ENCODE measurements at places on chromosomes 3 and 15.

DNA sequence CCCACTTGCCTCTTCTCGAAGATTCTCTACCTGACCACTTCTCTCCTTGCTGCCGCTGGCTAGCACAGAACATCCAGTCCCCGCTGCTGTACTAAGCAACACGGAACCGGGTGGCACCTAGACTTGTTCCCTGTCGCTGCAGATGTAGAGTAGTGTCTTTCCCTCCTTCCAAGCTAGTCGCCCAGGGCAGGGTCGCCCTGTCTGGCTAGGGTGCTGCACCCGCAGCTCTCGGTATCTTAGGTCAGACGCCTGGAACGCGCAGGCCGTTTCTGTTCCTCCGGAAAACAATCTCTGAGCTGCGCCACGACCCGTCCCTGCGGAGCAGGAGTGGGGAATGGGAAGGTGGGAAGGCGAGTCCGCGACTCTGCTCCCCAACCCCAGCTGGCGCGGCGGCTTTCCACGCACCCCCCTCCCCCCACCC, 758 bp upstream of the SNX33 start:
- DNase-seq = no peak

DNA sequence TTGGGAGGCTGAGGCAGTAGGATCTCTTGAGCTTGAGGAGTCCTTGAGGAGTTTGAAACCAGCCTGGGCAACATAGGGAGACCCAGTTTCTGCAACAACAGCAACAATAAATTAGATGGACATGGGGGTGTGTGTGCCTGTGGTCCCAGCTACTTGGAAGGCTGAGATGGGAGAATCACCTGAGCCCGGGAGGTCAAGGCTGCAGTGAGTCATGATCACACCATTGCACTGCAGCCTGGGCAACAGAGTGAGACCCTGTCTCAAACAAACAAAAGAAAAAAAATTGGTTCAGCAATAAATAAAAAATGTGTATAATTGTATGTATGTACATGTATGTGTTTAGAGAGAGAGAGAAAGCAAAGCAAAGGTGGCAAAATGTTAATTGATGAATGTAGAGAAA, 83.1 kb downstream of the PDE8A start:
- DNase-seq = no peak

GRCh38 chr15:71409541-71409940, 294.3 kb downstream of the THSD4 start:
- DNase-seq = no peak

- no peak for DNase-seq
These were observed 52.9 kb downstream of the PPCDC start for GRCh38 chr15:75076277-75076676.

DNA sequence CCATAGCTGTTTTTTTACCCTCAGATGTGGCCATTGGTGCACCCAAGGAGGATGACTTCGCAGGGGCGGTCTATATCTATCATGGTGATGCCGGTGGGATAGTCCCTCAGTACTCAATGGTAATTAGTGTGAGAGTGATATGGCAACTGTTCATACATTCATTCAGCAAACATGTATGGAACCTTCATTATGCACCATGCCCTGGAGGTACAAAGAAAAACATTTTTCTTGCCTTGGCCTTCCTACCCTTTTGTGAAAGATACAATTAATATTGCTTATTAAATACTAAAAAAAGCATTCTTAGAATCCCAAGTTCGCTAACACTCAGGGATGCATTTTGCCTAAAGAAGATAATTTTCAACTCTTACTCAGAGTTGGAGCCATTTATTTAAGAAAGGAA, 342.4 kb upstream of the CTDSPL start:
- DNase-seq = no peak

- DNase-seq = no peak
These were observed 112.9 kb downstream of the AKAP13 start for GRCh38 chr15:85493260-85493659.

DNA sequence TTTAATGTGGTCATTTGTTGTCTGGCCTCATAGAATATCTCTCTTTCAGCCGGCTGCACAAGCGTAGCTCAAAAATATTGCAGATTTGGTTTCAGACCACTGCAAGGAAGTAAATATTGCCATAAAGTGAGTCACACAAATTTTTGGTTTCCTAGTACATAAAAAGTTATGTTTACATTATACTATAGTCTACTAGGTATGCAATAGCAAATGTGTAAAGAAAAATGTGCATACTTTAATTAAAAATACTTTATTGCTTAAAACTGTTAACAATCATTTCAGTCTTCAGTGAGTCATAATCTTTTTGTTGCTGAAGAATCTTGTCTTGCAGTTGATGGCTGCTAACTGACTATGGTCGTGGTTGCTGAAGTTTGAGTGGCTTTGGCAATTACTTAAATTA, 425.1 kb upstream of the ROBO1 start:
- DNase-seq = peak; percentile 2

GRCh38 chr3:21744793-21745192, 6.2 kb downstream of the ZNF385D start:
- no peak for DNase-seq

DNA sequence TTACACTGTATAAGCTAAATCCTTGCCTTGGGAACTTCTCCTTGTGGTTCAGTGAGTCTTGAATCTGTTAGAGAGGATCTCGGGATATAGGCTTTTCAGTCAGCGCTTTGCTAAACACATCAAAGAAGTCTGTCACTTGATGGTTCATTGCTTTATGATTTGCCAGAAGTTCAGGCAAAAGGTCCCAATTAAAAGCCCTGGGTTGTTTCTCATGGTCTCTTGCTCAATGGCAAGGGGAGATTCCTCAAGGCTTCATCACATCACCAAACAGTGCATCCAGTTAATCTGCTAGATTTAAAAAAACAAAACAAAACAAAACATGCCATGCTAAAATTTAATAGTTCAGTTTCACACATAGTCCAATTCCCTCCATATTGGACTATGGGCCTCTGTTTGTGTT, 114.8 kb downstream of the FILIP1L start:
- no peak for DNase-seq

GRCh38 chr15:70060993-70061305, 36.8 kb downstream of the TLE3 start:
- DNase-seq = no peak

DNA sequence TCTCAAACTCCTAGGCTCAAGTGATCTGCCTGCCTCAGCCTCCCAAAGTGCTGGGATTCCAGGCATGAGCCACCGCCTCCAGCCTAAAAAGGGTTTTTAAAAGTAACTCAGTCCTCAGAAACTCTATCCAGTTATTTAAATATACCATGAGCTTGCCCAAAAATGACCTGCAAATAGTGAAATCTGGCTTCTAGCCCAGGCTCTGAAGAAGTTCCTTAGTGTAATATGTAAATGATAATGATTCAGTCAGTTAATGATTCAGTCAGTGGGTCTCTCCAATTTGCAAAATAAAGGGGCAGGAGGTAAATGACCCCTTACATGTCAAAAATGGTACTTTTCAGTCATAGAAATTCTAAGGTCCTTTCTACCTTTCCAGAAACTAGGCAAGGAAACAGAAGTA, 28.8 kb downstream of the LRRC2 start:
- DNase-seq = no peak

DNA sequence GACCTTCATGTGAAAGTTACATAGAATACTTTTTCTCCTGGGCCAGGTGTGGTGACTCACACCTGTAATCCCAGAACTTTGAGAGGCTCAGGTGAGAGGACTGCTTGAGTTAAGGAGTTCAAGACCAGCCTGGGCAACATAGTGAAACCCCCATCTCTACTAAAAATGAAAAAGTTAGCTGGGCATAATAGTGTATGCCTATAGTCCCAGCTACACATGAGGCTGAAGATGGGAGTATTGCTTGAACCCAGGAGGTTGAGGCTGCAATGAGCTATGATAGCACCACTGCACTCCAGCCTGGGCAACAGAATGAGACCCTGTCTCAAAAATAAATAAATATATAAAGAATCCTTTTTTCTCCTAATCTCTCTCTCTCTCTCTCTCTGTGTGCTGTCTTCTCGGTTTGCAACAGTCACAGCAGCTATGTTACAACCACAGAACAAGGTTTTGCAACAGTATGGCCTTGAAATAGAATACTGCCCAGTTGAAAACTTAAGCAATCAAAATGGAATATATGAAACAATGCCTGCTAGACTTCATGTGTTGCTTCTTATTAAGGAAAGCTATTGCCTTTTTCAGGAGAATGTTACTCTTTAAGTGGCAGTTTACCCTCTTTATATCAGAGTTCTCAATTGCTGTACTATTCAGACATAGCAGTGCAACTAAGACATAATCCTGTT, 12.3 kb upstream of the DENND4A start:
- DNase-seq = no peak

- no peak for DNase-seq
These were observed 7.2 kb upstream of the OTOL1 start for GRCh38 chr3:161489395-161489794.

GRCh38 chr15:100112061-100112420, 229.7 kb downstream of the ADAMTS17 start:
- DNase-seq = no peak

GRCh38 chr15:93829115-93829870, 402.1 kb upstream of the MCTP2 start:
- DNase-seq = no peak

DNA sequence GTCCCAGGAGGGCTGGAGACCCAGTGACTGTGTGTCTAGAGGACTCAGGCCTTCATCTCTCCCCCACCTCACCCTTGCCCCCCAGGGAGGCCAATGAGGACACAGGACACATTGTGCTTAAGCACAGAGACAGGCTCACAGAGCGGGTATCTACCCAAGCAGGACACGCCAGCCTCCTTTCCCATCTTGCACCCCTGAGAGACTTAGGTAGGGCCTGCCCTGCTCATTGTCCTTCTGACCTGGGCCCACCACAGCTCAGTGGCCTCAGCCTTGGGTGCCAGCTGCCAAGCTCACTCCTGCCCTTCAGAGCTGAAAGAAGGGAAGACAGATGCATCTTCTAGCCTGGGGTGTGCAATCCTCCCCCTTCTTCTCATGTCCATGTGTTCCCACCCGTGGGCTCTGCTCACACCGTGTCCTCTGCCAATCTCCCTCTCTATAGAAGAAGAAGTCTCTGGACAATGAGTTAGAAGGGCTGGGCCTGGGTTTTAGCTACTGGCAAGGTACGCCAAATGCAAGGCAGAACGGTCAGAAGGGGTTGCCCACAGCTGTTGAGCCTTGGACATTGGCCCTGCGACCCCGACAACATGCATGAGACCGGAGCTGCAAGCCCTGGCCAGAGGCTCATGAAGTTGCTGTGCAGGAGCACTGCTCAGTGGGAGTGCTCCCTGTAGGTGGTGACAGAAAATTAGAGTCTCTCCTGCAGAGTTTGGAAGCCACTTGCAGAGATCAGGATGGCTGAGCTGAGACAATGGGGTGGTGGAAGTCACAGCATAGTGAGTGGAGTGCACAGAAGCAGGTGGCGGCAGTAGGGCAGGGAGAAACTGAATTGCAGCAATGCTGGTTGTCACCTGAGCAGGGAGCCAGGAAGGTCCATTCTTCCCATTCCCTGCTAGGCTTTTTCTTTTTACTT, 32.8 kb downstream of the ACSBG1 start:
- peak; percentile 30 for DNase-seq

DNA sequence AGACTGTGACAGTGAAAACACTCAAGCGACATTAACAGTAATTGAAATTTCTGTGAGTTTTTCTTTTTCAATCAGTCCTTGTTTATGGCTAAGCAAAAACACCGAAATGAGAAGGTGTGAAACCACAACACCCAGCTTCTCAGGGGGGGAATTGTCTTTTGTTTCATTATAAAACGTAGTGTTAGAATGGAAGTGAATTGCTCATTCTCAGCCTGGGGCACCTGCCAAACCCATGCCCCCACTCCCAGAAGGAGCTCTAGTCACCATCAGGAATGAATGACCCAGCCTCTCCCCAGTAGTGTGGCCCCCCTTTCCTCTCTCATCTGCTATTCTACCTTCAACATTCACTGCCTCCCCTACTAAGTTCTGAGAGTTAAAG, 185.8 kb upstream of the CFAP20DC start:
- no peak for DNase-seq

DNA sequence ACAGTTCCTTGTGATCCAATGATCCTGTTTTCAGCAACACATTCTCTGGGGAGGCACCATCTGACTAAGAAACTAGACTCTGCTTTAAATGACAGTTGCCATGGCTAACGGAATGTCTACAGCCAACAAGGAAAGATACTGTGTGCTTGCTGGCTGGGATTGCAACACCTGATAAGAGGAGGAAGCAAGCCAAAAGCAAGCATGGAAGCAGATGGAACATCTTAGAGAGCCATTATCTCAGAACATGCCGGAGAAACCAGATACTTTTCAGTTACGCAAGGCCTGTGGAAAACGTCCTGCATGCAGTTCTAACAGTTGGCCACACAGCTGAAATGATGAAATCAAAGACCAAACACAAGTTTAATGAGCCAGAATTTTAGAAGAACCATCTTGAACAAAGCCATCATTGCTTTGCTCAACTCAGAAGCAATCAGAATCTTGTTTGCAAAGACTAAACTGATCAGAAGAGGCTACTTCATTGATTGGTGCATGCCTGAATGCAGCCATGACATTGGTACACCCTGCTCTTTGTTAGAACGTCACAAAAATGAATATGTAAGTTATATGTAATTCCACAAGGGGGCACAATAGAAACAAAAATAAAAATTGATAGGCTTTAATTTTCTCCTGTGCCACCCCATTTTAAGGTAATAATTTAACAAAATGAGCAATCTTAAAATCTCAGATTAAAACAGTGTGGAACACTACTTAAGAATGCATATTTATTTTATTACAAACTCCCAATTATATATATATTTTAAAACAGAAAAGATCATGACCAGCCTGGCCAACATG, 50.8 kb downstream of the GXYLT2 start:
- DNase-seq = peak; percentile 54

- DNase-seq = peak; percentile 18
These were observed 11.6 kb downstream of the THBS1 start for GRCh38 chr15:39592500-39592899.

GRCh38 chr15:98815207-98815606, 166.9 kb downstream of the IGF1R start:
- DNase-seq = no peak

GRCh38 chr3:24497942-24498341, 3.3 kb upstream of the THRB start:
- no peak for DNase-seq

- no peak for DNase-seq
These were observed 28.4 kb downstream of the CD200R1L start for GRCh38 chr3:112818289-112818688.

DNA sequence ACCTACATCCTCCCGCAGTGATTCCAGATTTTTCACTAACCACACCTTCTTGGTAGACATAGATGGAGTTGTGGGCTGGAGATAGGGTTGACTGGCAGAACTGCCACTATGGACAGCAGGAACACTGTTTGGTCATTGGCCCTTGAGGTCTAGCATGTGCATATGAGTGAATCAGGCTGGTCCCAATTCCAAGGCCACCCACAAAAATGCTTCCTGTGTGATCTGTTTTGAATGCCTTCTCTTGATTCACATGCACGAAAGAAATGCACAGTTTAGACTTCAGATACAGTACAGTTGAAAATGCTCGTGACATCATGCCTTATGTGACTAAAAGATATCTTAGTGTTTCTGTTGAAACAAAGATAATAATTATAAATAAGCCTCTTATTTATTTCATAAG, 285.8 kb upstream of the SEMA6D start:
- DNase-seq = peak; percentile 75

DNA sequence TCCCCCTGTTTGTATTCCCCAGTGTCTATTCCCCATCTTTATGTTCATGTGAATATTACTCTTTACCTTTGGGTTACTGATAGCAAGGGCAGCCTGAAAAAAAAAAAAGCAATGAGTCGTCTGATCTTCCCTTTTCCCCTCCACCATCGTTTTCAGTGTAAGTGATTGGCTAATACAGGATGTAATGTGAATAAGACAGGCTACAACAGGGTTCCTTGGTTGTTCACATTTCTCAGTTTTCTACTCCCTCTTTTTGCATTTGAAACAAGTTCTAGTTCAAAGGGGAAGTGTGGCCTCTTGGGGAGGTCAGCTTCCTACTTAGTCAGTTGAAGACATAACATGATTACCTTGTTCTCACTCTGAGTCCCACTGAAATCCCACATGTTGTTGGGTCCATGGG, 278.0 kb upstream of the TRIM42 start:
- DNase-seq = no peak

All from SJSA1 (cell line).